Vagina (tissue), 2 donors: ENCODE measurements at places on chromosomes 13 and 19.

- no peak for DNase-seq
These were observed 431.0 kb upstream of the HTR2A start for GRCh38 chr13:47327861-47328260.

DNA sequence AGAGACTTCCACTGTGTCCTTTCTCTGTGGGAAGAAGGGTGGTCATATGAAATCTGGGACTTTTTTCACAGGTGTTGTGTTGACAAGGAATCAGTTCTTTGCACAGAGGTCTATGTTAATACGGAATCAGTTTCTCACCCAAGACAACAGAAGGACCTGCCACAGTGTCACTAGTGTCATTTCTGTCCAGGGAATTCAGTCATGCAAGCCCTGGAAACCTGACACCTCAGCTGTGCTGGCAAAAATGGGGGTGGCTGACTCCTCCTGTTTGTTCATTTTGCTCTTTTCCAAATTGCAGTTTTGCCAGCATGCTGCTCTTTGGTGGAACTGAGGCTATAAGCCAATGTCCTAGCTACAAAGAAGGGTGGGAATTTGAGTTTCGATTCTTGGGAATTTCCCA lies 49.8 kb upstream of the ESD start:
- DNase-seq: no peak

DNA sequence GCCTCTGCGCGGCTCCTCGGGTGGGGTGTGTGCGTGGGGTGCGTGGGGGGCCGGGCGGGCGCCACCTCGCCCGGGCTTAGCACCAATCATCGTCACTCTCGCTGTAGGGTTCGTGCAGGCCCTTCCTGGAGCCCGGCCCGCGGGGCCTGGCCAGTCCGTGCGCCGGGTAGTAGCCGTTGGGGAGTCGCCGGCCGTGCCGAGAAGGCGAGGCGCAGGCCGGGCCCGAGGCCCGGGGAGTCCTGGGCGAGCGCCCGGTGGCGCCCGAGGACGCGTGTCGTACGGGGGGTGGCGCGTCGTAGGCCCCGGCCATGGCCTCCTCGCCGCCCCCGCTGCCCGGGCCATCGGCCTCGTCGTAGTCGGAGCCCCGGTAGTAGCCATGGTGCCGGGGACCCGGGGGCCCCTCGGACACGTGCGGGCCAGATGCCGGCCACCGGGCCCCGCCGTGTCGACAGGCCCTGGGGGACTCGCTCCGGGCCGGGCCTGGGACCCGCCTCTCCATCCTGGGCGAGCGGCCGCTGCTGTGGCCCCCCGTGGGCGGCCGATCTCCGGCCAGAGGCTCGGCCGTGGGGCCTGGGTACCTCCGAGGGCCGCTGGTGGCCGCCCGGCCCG lies 57.1 kb downstream of the IER2 start:
- DNase-seq: no peak

- DNase-seq: no peak
These were observed 13.0 kb upstream of the SLC35E1 start for GRCh38 chr19:16585094-16585801.

DNA sequence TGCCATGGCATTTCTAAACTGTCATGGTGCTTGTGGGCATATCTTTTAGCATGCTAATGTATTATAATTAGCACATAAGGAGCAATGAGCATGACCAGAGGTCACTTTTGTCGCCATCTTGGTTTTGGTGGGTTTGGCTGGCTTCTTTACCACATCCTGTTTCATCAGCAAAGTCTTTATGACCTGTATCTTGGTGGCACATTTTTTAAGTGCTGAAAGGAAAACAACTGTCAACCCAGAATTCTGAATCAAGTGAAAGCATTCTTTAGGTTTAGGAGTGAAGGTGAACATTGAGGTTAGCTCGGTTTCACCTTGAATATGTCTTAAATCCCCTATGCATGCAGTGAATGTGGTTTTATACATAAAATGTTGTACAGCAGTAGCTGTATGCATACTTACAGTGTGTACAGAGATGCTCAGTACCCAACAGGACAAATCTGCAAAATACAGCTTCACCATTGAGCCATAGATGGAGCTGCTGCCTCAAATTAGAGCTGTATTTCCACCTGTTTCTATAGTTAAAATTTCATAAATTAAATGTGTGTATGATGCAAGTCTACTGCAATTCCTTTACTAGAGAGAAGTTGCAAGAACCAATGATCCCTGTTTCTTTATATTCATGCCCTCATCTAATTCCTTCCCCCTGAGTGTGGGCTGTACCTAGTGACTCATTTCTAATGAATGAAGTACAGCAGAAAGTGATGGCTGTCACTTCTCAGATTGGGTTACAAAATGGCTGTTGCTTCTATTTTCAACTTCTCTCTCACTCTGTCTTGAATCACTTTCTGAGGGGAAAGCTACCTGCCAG lies 25.2 kb upstream of the IGSF23 start:
- no peak for DNase-seq

DNA sequence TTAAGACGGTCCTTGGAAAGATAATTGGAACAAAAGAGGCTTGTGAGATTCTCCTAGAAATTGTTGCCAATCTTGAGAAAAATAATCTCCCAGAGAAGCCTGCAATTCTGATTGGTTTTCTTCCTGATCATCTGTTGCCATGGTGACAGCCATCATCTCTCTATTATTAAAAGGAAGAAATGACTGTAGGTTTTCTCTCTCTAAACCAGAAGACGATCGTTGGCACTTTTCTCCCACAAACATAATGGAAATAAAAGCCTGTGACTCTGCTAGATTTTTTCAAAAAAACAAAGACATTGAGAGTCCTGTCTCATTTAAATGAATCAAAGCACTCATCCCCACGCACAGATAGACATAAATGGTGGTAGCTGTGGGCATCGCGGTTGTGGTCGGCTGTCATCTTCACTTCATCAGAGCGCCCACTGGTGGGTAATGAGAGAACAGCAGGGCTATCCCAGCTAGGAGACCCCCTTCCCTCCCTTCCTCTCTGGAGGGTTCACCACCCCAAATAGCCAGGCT lies 21.7 kb upstream of the CALM3 start:
- no peak for DNase-seq

GRCh38 chr13:33045851-33046592 lies 29.8 kb downstream of the KL start:
- no peak for DNase-seq

DNA sequence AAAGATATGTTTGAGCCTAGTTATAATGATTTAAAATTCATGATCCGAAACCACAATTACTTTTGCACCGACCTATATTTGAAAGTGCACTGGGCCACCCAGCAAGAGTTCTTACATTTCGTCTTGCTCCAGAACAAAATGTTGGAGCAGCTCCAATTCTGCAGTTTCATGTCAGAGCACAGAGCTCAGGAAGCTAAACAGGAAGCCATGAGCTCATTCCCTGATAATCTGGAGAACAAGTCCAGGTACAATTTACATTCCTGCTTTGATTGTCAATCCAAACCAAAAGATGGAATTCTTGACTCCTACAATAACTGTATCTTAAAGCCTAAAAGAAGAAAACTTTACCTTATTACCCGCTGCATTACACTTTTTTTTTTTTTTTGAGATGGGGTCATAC lies 131.8 kb downstream of the KCTD12 start:
- DNase-seq: no peak

DNA sequence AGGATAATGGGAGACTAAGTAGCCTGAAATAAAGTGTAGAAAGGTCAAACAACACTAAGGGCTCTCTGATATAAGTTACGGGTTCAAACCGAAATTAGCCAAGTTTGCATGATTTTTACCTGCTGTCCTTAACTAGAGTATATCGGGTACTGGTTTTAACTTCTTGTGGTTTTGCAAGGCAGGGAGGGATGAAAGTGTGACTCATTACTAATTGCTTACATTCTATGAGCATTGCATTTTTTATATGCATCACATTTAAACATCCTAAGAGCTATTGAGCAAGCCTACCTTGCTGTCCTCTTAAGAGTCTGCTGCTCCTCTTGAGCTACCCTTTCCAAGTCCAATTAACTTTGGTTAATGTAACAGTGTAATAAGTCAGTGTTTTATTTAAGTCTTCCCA lies 415.4 kb downstream of the SLITRK5 start:
- DNase-seq: no peak

DNA sequence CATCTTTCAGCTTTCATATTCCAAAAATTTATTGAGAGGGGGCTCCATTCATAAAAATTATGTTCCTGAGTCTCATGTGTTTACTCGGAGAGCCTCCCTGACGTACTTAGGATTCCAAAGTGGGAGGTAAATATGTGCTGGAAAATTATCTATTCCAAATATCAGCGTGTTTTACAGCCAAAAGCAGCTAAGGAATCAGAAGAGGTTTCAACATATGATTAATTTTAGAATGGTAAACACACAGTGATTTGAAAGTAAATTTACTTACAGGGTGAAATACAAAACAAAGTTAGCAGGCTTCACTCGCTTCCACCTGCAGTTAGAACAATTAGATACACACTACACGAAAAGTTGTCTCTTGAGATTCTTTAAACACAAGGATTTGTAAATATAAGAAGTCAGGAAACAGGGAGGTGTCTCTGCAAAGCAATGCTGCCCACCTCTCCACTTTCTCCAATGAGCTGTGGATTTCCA lies 313.8 kb upstream of the NBEA start:
- no peak for DNase-seq

DNA sequence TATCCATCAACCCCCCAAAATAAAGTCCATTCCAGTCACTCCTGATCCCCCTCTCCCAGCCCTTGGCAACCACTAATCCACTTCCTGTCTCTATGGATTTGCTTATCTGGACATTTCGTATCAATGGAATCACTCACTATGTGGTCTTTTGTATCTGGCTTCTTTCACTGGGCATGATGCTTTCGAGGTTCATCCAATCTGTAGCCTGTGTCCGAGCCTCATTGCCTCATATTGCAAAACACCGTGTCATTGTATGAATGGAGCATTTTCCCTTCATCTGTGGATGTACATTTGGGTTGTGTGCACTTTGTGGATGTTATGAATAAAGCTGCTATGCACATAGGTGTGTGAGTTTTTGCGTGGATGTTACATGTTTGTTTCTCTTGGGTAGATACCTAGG lies 1.4 kb upstream of the FZR1 start:
- DNase-seq: no peak

DNA sequence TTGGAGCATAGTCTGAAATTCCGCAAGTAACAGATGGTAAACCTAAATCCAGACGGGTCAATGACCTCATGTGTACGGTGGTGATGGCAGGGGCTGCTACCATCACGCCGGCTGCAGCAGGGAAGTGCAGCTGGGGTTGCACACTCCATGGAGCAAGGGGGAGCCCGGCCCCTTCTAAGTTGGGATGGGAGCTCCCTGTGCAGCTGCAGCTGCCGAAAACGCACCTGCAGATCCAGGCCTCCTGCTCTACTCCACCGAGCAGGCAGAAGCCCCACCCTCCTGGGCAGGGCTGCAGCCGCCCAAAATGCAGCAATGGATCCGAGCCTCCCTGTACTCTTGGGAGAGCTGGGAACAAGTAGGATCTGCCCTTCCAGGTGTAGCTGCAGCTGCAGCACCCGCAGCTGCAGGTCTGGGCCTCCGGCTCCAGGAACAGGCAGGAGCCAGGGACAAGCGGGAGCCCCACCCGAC lies 25.5 kb downstream of the KBTBD6 start:
- no peak for DNase-seq

- no peak for DNase-seq
These were observed 692.6 kb upstream of the SLITRK1 start for GRCh38 chr13:84574851-84575250.

- DNase-seq: no peak
These were observed 5.7 kb downstream of the VSTM2B start for GRCh38 chr19:29531458-29532025.

DNA sequence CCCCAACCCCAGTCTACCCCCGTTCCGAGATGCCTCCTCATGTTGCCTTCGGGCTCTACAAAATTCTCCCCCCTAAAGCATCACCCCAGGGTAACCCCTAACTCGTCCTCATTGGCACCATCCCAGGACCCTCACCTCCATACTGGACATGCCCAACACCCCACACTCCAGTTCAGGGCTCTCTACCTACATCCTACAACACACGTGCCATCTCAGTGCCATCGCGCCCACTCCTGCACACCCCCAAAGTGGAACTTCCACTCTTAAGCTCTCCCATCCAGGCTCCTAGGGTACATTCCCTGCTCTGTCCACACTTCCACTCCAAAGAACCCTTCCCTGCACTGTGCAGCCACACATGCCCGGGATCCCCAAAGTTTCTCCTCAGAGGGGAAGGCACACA lies 827 bp upstream of the FKRP start:
- no peak for DNase-seq

- DNase-seq: no peak
These were observed 6.1 kb upstream of the PRKD2 start for GRCh38 chr19:46723023-46723461.
